ENCODE measurements at places on chromosomes 7 and 10.

- H3K4me1 ChIP-seq = no peaks in the 10 kb centered on the region
- no peaks in the 10 kb centered on the region for H3K36me3 ChIP-seq
- no peak for DNase-seq
- no peaks in the 10 kb centered on the region for H3K27me3 ChIP-seq
- no peak overlapping the region for H3K27ac ChIP-seq
Observed at GRCh38 chr10:50387732-50388073, 136.4 kb upstream of the ASAH2 start.

GRCh38 chr7:151659219-151659618 is 139.5 kb upstream of the RHEB start:
- no peaks in the 10 kb centered on the region for H3K36me3 ChIP-seq
- H3K4me1 ChIP-seq = no peaks in the 10 kb centered on the region
- H3K27me3 ChIP-seq = no peaks in the 10 kb centered on the region
- H3K4me3 ChIP-seq = no peak overlapping the region
- no peak for DNase-seq

DNA sequence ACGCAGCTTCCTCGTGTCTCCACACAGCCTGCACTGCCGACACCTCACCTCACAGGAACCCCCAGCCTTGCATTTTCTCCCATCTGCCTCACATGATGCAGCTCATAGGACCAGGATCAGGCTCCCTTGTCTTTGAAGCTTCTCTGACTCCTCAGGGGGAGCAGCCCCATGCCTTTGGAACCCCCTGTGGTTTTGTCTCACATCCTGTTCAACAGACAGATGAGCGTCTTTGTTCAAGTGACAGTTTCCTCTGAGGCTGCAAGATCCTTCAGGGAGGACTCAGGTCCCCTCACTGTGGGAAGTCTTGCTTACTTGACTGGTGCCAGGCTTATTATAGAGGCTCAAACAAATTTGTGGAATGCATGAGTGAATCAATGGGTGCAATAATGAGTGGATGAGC is 667.1 kb downstream of the INHBA start:
- H3K36me3 ChIP-seq = no peaks in the 10 kb centered on the region
- no peaks in the 10 kb centered on the region for H3K27me3 ChIP-seq
- no peak overlapping the region for H3K27ac ChIP-seq
- no peak overlapping the region for H3K4me3 ChIP-seq
- no peak for DNase-seq
- H3K4me1 ChIP-seq = no peaks in the 10 kb centered on the region

DNA sequence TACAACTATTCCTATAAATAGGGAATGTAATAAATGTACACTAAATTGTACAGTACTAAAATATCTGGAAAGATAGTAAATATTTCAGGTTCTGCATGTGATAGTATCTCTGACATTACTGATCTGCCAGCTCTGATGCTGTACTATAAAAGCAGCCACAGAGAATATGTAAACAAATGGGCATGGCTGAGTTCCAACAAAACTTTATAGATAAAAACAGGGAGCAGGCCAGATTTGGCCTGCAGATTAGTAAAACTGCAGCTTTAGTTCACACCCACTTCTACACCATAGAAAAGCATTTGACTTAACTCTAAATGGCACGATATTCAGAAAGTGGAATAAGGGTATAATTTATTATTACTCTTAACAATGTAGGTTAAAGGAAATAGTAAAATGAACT is 18.8 kb upstream of the TLL2 start:
- no peak overlapping the region for H3K4me3 ChIP-seq
- no peaks in the 10 kb centered on the region for H3K27me3 ChIP-seq
- H3K4me1 ChIP-seq = no peaks in the 10 kb centered on the region
- DNase-seq = no peak
- peaks cover 29% of the 10 kb centered on the region for H3K36me3 ChIP-seq
- no peak overlapping the region for H3K27ac ChIP-seq

Measured in T-cell (primary cell).